ENCODE measurements at places on chromosomes 7 and 10.

- no peak for DNase-seq
These were observed 867.3 kb upstream of the AUTS2 start for GRCh38 chr7:68730964-68731363.

DNA sequence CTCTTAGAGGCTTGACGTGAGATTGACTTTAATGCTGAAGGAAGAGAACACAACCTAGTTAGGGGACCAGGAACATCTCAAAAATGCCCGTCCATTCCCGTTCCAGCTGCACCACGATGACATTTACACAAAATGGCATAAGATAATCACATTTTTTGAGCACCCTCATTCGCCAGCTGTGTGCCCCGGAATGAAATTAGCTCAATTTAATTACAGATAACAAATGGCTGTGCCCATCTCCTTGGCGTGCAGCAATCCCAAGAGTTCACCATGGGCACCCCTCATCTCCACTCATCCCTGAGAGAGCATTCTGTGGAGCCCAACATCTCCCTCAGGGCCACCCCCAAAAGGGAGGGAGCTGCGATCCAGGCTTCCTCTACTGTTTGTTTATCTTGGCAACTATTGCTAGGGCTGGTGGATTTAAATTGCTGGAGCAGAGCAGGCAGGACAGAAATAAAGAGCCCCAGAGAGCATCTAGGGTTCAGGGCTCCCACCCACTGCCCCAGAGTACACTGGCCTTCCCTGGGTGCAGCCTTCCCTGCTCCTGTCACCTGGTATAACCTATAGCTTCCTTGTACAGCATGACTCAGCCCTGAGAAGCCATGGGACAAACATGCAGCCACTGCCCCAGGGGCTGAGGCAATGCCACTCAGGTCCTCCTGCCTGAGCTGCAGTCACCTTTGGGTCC is 263.5 kb downstream of the ZEB1 start:
- DNase-seq = no peak

GRCh38 chr10:129179972-129180678 is 286.9 kb upstream of the MGMT start:
- DNase-seq = no peak

GRCh38 chr7:155258226-155258560 is 39.5 kb upstream of the INSIG1 start:
- DNase-seq = no peak

- DNase-seq = no peak
These were observed 181.4 kb downstream of the IPMK start for GRCh38 chr10:58086144-58086762.

- DNase-seq = no peak
These were observed 1.8 kb upstream of the VSIR start for GRCh38 chr10:71774916-71775702.

Data from stimulated activated CD4-positive, alpha-beta T cell treated with anti-CD3 and anti-CD28 coated beads, Interleukin-4, amount 100 ng/mL, for 24 hours (primary cell).